ENCODE measurements at places on chromosomes 13 and 19.

DNA sequence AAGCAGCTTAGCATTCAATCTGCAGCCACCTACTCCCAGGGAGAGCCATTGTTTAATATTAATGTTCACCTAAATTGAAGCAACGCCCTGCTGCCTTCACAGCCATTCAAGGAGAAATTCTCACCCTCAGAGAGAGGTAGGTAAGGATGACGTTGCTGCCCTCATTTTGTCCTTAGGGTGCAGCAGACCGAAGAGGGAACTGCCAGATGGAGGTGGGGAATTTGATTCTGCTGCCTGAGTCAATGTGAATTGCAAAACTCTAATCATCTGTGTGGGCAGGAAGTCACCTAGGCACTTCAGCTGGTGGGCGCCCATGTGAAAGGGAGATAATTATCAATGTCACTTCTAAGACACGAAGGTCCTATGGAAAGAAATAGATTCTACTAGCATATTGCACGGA lies 503.4 kb downstream of the TBC1D4 start:
- no peak for DNase-seq

- peak; percentile 93 for DNase-seq
Observed at GRCh38 chr19:38949580-38950367, 19.0 kb downstream of the MRPS12 start.

- no peak for DNase-seq
Observed at GRCh38 chr13:20446405-20446804, 79.3 kb downstream of the CRYL1 start.

- DNase-seq, result no peak
Observed at GRCh38 chr13:44174769-44175425, 198.7 kb upstream of the SERP2 start.

DNA sequence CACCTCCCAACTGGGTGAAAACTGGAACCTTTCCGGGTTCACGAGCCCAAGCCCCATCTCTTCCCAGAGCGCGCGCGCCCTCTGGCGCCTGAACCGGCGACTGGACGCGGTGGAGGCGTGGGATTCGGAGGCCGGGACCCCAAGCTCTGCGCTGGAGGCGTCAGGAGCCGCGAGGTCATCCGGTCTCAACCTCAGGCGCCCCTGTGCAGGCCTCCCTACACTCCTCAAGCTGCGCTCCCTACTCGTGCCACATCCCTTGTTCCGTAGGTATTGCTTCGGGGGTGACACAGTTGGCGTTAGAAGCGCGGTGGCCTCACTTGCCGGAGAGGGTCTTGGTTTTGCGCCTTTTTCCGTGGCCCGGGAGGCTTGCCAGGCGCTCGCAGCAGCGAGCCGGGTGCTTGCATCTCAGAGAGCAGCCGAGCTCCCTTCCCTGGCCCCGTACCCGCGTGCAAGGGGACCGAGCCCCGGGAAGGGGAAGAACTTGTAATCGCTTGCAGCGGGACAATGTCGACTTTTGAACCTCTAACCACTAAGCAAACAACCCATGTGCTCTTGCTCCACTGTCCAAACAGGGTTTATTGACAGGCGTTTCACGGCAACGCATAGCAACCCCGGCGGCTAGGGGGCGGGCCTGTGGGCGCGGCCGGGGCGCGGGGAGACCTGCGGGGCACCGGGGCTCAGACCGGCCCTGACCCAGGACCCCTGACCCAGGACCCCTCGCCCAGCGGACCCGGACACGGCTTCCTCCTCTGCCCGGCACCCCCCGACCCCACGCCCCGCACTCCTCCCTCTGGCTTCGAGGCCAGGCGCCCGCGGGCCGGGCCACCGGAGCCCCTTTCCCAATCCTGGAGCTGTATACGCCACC lies 8.5 kb downstream of the CDX2 start:
- DNase-seq, result peak; percentile 74

GRCh38 chr13:87820241-87820640 lies 149.1 kb downstream of the SLITRK5 start:
- no peak for DNase-seq

- DNase-seq, result no peak
Observed at GRCh38 chr13:103066079-103066780, at the start of gene SLC10A2. Gene SLC10A2, minus strand, starts transcription at chr13:103066417. Its CDS starts 168 bp downstream, at chr13:103066249.

DNA sequence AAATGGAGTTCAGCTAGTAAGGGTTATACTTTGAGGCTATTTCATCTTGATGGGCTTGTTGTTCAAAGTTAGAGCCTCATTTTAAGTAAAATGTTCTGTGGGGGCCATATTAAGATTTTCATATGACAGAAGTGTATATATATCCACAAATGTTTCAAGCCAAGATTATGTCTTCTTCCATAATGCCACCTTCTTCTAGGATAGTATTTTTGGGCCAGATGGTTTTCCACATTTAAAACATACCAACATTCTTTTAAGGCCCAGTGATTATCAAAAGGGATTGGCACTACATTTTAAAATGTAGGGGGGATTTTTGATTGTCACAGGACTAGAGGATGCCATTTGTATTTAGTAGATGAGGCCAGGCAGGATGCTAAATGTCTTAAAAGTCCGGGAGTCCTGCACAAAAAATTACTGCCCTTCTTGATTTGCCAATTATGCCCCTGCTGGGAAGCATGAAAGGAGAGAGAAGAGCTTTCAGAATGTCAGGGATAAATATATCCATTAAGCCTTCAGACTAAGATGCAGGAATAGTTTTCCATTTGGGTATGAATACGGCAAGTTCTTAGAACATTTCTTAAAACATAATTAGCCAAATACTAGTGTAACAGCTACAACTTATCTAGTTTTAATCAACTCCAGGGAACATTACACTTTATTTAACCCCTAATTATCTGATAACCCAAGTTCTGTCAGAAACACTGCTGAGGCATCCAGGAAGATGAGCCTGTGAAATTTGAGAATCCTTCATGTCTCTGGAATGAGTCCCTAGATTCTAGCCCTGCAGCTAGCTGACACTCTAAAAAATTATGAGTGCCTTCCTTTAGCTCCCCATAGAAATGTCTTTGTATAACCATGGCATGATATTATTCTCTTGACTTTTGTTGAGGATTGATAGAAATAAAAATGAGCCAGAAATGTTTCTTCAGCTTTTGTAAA lies 34.0 kb downstream of the ITM2B start:
- DNase-seq, result no peak

DNA sequence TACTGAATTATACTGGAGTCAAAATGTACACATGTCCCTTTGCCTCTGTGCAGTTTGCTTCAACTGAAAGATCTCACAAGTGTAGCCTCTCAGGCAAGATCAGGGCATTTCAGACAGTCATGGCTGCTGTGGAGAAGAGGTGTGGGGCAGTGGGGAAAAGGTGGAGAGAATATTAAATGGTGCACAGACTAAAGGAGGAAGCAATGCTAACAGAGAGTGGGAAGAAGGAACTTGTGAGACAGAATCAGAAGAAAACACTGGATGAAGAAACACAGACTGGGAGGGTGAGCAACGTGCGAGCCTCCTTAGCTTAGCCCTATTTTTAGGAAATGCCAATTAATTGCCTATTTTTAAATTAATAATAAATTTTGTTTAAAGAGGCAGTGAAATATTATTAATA lies 49.6 kb upstream of the RAP2A start:
- DNase-seq, result no peak

- no peak for DNase-seq
Observed at GRCh38 chr13:36857253-36857652, 38.2 kb downstream of the RFXAP start.

GRCh38 chr19:42926781-42927180 lies 9.1 kb upstream of the PSG6 start:
- no peak for DNase-seq

- no peak for DNase-seq
Observed at GRCh38 chr13:35164324-35164932, 222.4 kb downstream of the NBEA start.

DNA sequence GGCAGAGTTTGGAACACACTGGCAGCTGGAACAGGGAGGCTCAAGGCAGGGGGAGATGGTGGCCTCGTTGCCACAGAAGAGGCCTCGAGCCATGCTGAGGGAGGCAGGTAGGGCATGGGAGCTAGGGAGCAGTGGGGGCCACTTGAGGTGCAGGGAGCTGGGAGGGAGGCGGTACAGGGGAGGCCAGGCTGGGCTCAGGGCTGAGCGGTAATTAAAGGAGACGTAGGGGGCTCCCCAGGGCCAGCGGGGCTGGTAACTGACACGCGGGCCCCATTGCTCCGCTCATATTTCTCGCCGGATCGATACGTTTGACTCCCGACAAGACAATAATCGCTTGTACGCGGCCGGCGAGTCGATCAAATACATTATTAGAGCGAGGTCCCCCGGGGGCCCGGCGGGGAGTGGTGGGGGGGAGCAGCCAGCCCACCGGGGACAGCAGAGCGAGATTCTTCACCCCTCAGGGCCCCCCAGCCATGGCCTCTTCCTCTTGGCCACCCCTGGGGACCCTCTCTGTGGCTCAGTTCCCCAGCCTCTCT lies 2.4 kb upstream of the POU2F2 start:
- DNase-seq, result no peak

GRCh38 chr13:108315991-108316390 lies 46.5 kb downstream of the TNFSF13B start:
- no peak for DNase-seq

DNA sequence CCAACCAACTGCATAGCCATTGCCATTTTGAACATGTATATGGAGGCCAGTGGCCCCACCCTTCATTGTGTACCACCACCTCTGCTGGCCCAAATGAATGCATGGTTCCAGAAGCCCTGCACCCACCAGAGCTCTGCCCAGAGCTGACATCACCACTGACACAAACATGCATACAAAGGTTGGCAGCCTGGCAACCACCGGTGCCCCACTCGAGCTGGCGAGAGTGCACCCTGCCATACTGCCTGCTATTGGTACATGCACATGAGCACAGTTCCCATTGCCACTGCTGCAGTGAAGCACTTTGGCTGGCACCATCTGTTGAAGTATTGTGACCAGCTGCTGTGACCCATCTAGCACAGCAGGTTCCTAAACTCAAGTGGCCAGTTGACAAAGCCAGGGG lies 1564.9 kb downstream of the OLFM4 start:
- DNase-seq, result no peak

DNA sequence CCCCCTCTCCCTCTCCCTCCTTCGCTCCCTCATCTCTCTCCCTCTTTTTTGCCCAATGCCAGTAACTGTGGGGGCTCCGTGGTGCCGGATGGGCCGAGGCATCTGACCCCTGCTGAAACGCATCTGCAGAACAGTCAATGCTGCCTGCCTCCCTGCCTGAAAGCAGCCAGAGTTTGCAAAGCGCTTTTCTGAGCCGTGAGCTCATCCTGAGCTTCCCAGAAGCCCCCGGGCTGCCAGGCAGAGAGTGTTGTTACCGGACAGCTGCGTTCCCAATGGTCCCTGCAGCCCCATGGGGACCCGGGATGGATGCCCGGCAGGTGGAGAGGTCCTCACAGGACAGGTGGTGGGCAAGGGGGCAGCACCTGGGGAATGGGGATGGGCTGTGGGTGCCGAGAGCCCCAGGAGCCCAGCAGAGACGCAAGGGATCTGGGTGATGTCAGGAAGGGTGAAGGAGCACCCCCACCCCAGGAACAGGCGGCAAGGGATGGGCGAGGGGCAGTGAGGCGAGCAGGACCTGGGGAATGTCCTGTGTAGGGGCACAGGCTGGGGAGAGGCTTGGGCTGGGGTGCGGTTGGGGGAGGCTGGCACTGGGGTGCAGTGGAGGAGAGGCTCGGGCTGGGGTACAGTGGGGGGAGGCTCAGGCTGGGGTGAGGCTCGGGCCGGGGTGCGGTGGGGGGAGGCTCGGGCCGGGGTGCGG lies 33.0 kb downstream of the GPX4 start:
- no peak for DNase-seq

- DNase-seq, result no peak
Observed at GRCh38 chr13:89181041-89181440, 1509.9 kb downstream of the SLITRK5 start.

- no peak for DNase-seq
Observed at GRCh38 chr19:752652-753517, 2.0 kb downstream of the MISP start.

DNA sequence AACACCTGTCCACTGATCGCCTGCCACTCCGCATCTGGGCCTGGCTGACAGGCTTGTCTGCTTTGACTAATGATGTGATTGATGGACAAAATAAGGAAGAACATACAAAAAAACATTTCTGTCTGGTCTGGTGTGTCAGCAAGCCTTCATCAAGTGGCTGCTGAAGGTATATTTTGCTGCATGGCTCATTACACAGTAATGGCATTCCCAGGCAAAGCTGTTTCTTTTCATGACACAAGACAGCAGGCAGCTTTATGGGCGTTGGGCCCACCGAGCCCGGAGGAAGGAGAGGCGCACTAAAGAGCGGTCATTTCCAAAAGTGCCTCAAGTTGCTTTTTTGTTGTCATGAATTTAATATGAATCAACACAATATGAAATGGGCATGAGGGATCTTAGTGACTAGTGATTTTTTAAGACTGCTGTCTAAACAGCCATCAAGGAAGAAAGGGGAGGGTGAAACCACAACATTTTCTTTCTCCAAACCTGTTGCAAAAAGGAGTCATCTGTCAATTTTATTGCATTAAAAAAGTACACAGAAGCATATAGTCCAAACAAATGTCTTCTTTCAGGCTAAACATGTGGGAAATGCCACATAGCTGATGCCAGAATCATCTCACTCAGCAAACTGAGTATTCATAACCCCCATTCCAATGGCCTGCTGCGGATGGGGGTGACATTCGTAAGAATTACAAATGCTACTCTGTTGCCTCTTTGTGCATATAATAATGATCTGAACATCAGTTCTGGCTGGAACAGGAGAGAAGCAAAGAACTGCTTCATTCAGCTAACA lies 476.6 kb downstream of the ZNF536 start:
- DNase-seq, result no peak

- no peak for DNase-seq
Observed at GRCh38 chr13:59754411-59754810, 409.3 kb downstream of the DIAPH3 start.

DNA sequence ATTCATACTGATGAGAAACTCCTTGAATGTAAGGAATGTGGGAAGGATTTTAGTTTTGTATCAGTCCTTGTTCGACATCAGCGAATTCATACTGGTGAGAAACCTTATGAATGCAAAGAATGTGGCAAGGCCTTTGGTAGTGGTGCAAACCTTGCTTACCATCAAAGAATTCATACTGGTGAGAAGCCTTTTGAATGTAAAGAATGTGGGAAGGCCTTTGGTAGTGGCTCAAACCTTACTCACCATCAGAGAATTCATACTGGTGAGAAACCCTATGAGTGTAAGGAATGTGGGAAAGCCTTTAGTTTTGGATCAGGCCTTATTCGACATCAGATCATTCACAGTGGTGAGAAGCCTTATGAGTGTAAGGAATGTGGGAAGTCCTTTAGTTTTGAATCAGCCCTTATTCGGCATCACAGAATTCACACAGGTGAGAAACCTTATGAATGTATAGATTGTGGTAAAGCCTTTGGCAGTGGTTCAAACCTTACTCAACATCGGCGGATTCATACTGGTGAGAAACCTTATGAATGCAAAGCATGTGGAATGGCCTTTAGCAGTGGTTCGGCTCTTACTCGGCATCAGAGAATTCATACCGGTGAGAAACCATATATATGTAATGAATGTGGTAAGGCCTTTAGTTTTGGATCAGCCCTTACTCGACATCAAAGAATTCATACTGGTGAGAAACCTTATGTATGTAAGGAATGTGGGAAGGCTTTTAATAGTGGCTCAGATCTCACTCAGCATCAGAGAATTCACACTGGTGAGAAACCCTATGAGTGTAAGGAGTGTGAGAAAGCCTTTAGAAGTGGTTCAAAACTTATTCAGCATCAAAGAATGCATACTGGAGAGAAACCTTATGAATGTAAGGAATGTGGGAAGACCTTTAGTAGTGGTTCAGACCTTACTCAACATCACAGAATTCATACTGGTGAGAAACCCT lies 26.6 kb downstream of the ZNF345 start:
- DNase-seq, result no peak

GRCh38 chr13:34357435-34358232 lies 539.7 kb downstream of the RFC3 start:
- DNase-seq, result no peak

Data from activated CD8-positive, alpha-beta memory T cell treated with anti-CD3 and anti-CD28 coated beads, Interleukin-2, amount 50 U/mL, for 48 hours (primary cell).